ENCODE measurements at places on chromosomes 2 and 18.

DNA sequence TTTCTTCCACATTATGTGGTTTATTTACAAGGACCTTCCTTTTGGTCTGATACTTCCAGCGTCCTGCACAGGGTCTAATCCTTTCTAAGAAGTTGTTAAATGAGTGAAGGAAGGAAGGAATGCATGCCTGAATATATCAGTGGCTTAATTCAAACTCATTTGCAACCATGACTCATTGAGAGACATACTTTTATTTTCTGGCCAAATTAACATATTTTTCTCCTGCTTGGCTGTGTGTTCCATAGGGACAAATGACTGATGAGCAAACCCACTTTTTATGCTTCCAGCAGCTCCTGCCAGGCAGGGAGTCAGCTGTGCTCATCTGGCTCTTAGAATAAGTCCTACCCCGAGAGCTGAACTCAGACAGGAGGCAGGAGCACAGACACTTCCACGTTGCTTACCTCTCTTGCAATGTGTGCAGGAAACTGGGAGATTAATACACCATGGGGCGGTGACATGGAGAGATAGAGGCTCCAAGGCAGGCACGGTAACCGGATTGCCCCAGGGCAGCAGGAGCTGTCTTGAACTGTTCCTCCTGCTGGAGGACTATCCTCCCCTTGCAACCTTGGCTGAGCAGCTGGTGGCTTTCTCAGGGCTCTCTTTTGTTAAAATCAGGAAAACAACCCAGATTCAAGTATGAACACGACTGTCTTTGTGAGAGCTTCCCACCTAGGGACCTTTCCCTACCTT, 667.5 kb upstream of the HS6ST1 start:
- DNase-seq = no peak

- no peak for DNase-seq
Observed at GRCh38 chr2:120850551-120850950, 114.9 kb downstream of the GLI2 start.

GRCh38 chr2:42136782-42137124, 32.4 kb upstream of the EML4 start:
- DNase-seq = no peak

DNA sequence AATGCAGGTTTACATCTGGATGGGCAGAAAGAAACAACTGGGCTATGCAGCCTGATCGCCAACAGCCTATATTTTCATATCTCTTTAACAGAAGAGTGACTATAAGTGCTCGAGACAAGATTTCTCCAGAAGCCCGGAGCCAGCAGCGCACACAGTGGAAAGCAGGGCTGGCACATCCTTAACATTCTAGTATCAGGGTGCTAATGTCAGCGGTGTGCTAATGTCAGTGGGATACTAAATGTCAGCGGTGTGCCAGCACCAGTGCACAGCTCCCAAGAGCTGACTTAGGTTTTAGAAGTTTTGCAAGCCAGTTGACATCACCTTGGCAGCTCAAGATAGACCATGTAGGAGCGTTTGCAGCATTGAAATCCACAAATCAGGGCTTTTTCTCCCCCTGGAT, 8.3 kb downstream of the BMP10 start:
- no peak for DNase-seq

- no peak for DNase-seq
Observed at GRCh38 chr18:50662775-50663383, 103.0 kb downstream of the MAPK4 start.

DNA sequence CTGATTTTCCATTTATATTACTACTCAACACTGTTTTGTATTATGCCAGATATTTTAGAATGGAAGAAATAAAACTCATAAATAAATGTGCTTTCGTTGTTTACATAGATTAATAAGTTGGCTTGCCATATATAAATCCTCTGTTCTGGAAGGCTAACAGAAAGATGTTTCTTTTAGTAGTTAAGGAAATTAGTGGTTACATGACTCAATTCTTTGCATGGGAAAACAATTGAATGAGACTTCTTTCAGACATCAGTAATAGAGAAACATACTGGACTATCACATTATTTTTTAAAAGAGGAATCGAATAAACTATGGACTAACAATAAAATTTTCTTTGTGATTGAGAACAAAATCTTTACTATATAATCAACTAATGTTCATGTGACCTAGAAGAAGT, 336.5 kb downstream of the KCNS3 start:
- no peak for DNase-seq

- peak; percentile 64 for DNase-seq
Observed at GRCh38 chr2:63698786-63699548, 110.2 kb downstream of the MDH1 start.

- DNase-seq = no peak
Observed at GRCh38 chr2:198880986-198881385, 576.8 kb downstream of the SATB2 start.

GRCh38 chr18:21164548-21165095, 53.0 kb upstream of the ROCK1 start:
- no peak for DNase-seq

GRCh38 chr18:53411511-53411910, 813.0 kb downstream of the MBD2 start:
- DNase-seq = no peak

GRCh38 chr2:60437080-60437696, 116.3 kb downstream of the BCL11A start:
- peak; percentile 36 for DNase-seq

GRCh38 chr18:3183103-3183717, 36.6 kb downstream of the MYOM1 start:
- no peak for DNase-seq

DNA sequence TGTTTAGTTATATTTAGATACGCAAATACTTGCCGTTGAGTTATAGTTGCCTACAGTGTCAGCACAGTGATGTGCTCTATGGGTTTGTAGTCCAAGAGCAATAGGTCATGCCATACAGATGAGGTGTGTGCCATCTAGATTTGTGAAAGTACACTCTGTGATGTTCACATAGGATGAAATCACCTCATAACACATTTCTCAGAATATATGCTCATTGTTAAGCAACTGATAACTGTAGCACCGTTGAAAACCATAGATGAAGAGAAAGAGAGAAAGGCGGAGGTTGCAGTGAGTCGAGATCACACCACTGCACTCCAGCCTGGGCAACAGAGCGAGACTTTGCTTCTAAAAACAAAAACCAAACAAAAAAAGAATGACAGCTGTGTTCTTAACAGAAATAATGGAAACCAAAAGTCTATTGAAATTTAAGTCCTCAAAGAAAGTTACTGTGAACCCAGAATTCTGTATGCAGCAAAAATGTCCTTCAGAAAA, 9.5 kb downstream of the DGKD start:
- DNase-seq = no peak

- DNase-seq = no peak
Observed at GRCh38 chr18:75317703-75318102, 107.1 kb downstream of the TSHZ1 start.

DNA sequence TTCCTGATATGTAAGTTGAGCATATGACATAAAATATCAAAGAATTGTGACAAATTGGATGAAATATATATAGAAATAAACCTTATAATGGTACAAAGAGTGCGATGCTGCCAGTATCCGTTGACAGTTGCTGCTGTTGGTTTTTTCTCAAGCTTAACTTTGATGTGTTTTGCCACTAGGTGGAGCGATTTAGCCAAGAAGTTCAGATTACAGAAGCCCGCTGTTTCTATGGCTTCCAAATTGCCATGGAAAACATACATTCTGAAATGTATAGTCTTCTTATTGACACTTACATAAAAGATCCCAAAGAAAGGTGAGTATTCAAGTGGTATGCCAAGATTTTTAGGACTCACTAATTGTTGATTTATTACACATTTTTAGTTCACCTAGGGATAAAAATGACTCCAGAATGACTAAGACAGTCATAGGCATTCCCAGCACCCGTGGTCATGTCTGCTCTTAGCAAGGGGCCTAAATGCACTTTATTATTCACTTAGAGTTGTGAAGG, 2.1 kb downstream of the RRM2 start:
- DNase-seq = peak; percentile 78

- DNase-seq = no peak
Observed at GRCh38 chr2:74212702-74213410, 14.4 kb downstream of the MTHFD2 start.

DNA sequence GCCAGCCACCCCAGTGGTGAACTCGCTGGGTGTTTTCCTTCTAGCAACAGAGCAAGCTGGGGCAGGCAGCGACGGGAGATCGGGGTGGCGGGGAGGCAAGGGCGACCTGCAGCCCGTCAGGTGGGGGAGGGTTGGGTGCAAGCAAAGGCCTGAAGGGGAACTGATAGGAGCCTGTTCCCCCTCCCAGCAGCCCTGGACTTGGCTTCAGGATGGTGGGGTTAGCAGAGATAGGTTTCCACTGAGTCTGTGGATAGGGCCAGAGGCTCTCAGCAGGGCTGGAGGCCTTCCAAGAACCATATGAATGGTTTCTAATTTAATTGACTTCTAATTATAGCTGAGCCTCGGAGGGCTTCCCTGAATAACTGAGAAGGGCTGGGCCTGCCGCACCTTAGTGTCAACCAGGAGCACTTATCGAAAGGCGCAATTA, 55.3 kb downstream of the EDAR start:
- DNase-seq = no peak

- DNase-seq = no peak
Observed at GRCh38 chr18:26407736-26408601, 140.4 kb downstream of the KCTD1 start.

DNA sequence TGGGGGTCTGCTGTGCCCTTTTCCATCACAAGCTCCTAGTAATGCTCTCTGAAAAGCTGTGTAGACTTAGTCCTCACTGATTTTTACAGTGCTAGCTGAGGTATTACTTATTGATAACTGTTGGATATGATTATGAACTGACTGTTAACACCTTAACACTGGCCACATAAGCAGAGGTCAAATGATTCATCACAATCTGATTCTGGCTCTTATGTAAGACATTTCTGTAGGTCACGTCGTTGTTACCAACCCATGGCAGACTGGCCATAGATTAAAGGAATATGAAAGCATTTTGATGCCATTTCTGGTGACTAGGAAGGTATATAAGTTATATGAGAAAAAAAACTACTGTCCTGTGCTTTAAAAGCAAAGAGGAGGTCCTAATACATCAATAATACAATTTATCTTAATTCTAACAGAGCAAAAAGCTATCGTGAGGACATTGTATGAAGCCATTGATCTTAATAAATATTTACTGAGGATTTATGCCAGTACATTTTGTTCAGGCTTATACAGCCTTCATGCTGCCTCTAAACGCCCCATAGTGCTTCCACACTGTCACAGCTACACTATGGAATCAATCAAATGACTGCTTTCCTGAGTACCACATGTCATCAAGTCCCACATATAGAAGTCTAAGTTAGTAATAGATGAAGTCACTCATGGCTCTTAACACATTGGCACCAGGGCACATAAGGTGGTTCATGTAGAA, 6.9 kb upstream of the RND3 start:
- DNase-seq = no peak

- DNase-seq = no peak
Observed at GRCh38 chr2:39215545-39215944, 28.2 kb downstream of the CDKL4 start.
